ENCODE measurements at places on chromosomes 6 and 20. TPM values are rescaled to one million over a fixed set of nuclear protein-coding genes. Genes with fewer than 3 reads are reported as not detected.
A peak's percentile ranks its signal among the peaks of the same experiment; 100 is the strongest.

TFAP2D gene
- not detected for total RNA-seq

RSPH3 gene
- 12.5 TPM for total RNA-seq

BPIFB1 gene
- 8.5 TPM for total RNA-seq

DNA sequence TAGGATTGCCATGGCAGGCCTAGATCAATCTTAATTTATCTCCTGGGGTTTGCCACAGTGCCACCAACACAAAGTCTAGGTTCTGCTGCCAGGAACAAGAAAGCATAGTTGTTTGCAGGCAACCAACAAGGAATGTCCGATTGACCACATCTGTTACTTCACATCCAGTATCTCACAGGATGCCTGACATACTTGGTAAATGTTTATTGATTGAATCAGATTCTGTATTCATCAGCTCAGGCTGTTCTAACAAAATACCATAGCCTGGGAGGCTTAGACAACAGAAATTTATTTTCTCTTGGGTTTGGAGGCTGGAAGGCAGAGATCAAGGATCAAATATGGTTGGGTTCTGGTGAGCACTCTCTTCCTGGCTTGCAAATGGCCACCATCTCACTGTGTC is 26.3 kb upstream of the MC3R start:
- DNase-seq: no peak
- H3K4me3 ChIP-seq: no peak overlapping the region
- peaks cover 9% of the 10 kb centered on the region for H3K4me1 ChIP-seq
- H3K36me3 ChIP-seq: no peaks in the 10 kb centered on the region
- H3K27me3 ChIP-seq: no peaks in the 10 kb centered on the region

- H3K36me3 ChIP-seq: peaks cover 13% of the 10 kb centered on the region
- no peak for DNase-seq
- H3K4me3 ChIP-seq: peak overlapping the region; percentile 86
- no peaks in the 10 kb centered on the region for H3K4me1 ChIP-seq
- no peak overlapping the region for H3K27ac ChIP-seq
These were observed 586 bp upstream of the NQO2 start for GRCh38 chr6:2998998-2999617.

GRCh38 chr6:163339466-163339865 is 75.1 kb upstream of the QKI start:
- H3K27me3 ChIP-seq: no peaks in the 10 kb centered on the region
- H3K27ac ChIP-seq: no peak overlapping the region
- H3K36me3 ChIP-seq: no peaks in the 10 kb centered on the region
- H3K4me1 ChIP-seq: peaks cover 8% of the 10 kb centered on the region
- H3K4me3 ChIP-seq: no peak overlapping the region

- DNase-seq: no peak
- H3K4me3 ChIP-seq: no peak overlapping the region
- H3K4me1 ChIP-seq: no peaks in the 10 kb centered on the region
- peaks cover 11% of the 10 kb centered on the region for H3K36me3 ChIP-seq
- no peaks in the 10 kb centered on the region for H3K27me3 ChIP-seq
These were observed 14.8 kb downstream of the DDRGK1 start for GRCh38 chr20:3189561-3190131.

- no peak overlapping the region for H3K27ac ChIP-seq
- no peak overlapping the region for H3K4me3 ChIP-seq
- H3K4me1 ChIP-seq: no peaks in the 10 kb centered on the region
- H3K36me3 ChIP-seq: no peaks in the 10 kb centered on the region
- no peaks in the 10 kb centered on the region for H3K27me3 ChIP-seq
These were observed 668.0 kb upstream of the FLRT3 start for GRCh38 chr20:15005300-15005986.

DNA sequence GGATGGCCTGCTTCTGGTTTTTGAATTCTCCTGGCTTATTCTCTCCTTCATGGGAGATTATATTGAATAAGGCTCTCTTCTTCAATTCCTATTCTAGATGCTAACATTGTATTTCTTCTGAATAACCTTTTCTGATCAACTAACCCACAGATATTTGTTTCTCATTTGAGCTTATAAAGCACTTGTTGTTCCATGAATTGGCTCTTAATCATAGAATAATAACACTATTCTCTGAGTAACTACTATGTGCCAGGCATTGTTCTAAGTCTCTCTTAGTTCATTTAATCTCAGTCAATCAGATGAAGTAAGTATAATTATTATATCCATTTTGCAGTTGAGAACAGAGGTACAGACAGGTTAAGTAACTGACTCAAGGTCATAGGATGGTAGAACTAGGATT is 136.3 kb upstream of the MLIP start:
- no peak for DNase-seq
- H3K4me1 ChIP-seq: peaks cover 9% of the 10 kb centered on the region
- no peak overlapping the region for H3K27ac ChIP-seq
- no peaks in the 10 kb centered on the region for H3K36me3 ChIP-seq

GRCh38 chr6:159109391-159109790 is 59.8 kb upstream of the FNDC1 start:
- peaks cover 30% of the 10 kb centered on the region for H3K4me1 ChIP-seq
- DNase-seq: no peak
- H3K27ac ChIP-seq: peak overlapping the region; percentile 9
- no peaks in the 10 kb centered on the region for H3K36me3 ChIP-seq

- no peak overlapping the region for H3K27ac ChIP-seq
- H3K4me1 ChIP-seq: no peaks in the 10 kb centered on the region
- no peak overlapping the region for H3K4me3 ChIP-seq
- peaks cover 24% of the 10 kb centered on the region for H3K36me3 ChIP-seq
- no peak for DNase-seq
These were observed 5.2 kb downstream of the HIVEP1 start for GRCh38 chr6:12017263-12017662.
